ENCODE measurements at places on chromosomes 13 and 19.

DNA sequence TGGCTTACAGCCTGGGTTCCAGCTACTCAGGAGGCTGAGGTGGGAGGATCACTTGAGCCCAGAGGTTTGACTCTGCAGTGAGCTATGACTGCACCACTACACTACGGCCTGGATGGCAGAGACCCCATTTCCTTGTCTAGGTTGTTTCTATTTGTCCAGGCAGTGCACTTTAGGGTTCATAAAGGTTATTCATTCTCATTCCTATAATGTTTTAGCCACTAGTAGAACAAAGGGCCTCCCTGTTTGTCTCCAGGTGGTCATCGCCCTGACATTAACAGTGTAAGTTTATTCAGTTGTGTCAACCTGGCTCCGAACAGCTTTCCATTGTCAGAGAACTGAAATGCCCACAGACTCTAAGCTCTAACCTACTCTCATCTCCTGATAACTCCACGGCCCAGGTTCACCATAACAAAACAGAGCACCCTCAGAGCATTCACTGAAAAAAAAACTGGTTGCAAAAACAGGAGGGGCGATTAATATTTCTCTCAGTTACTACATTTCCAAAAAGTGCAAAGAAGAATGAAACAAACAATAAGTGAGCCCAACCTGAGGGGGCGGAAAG, 37.1 kb downstream of the SMAD9 start:
- DNase-seq: no peak

DNA sequence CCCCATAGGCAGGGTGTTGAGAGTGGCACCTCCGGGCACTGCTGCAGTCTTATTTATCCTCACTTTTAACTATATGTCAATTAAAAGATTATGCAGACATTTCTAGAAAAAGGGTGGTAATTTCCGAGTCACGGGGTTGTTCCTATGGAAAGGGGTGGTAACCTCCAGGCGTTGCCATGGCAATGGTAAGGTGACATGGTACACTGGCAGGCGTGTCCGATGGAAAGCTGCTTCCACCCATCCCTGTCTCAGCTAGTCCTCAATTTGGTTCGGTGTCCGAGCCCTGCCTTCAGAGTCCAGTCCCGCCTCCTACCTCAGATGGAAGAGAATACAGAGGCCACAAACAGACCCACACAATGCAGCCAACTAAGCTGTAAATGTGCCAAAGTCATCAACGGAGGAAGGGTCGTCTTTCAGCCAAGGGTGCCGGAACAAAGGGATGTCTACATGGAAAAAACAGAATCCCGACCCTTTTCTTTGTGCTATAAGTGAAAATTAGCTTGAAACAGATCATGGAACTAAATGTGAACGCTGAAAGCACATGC, 72.6 kb upstream of the C13orf46 start:
- no peak for DNase-seq

DNA sequence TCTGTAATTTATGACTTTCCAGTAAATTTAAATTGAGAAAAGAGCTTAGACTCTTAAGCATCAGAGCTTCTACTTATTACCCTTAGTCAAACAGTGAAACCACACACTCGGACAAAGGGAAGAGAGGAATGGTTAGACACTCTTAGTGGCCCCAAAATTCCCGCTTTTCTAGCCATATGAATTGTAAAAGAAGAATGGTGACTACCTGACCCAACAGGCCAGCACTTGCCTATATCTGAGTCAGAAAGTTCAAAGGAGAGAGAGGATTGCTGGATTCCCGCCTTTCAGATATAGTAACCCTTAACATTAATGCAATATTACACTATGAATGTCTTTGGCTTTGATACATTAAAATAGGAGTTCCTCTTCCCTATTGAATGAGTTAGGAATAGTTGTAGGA, 317.3 kb downstream of the PCDH17 start:
- DNase-seq: no peak

- no peak for DNase-seq
Measured at GRCh38 chr13:48733739-48734335, 80.1 kb downstream of the CYSLTR2 start.

DNA sequence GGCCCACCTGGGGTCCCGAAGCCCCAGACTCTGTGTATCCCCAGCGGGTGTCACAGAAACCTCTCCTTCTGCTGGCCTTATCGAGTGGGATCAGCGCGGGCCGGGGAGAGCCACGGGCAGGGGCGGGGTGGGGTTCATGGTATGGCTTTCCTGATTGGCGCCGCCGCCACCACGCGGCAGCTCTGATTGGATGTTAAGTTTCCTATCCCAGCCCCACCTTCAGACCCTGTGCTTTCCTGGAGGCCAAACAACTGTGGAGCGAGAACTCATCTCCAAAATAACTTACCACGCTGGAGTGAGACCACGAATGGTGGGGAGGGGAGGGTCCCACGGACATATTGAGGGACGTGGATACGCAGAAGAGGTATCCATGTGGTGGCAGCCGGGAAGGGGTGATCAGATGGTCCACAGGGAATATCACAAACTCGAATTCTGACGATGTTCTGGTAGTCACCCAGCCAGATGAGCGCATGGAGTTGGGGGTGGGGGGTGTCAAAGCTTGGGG, 1.0 kb upstream of the ICAM5 start:
- DNase-seq: no peak

DNA sequence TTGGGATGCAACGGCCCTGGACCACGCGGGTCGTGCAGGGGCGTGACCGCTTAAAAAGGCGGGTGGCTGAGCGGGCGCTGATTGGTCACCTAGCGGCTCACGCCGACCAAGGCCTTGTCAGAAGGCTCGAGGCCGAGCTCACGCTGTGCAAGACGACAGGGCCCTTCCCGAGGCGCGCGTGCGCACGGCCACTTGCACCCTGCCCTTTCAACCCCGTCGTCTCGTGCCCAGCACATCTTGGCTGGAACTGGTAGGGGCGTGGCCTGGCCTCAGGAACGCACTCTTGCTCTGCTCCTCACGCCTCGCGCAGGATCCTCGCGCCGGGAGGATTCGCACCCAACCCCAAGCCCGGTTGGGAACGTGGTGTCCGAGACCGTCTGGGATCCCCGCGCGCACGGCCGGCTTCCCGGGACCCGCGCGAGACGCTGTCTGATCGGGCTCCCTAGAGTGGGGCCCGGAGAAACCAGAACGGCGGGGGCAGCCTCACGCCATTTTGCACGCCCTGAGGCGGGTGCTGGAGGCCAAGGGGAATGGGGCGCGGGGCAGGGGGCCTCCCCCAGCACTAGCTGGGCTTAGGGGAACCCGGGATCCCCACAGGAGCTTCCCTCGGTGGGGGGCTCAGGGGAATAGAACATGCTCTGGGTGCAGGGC, at the start of gene MEIOSIN:
MEIOSIN (plus strand) TSS at position 280 of the 651 bp plus-strand sequence. CDS start 1,938 bp downstream, outside the sequence.
- DNase-seq: no peak

DNA sequence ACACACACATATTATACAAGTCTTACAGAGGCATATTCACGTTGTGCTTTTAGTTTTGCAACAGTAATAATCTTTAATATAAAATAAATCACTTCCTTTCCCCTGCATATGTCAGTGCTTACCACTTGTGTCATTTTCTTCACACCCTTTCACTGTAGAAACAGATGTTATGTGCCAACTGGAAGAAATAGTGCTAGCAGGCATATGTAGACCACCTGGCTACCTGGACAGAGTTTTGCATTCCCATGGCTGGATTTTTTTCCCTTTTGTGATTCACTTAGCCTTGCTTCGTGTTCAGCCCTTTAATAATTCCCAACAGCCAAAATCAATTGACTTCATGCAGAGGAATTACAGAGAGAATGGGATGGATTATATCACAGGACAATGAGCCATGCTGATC, 399.1 kb upstream of the SPRY2 start:
- DNase-seq: no peak

GRCh38 chr13:24127116-24127631, 33.3 kb upstream of the SPATA13 start:
- no peak for DNase-seq

DNA sequence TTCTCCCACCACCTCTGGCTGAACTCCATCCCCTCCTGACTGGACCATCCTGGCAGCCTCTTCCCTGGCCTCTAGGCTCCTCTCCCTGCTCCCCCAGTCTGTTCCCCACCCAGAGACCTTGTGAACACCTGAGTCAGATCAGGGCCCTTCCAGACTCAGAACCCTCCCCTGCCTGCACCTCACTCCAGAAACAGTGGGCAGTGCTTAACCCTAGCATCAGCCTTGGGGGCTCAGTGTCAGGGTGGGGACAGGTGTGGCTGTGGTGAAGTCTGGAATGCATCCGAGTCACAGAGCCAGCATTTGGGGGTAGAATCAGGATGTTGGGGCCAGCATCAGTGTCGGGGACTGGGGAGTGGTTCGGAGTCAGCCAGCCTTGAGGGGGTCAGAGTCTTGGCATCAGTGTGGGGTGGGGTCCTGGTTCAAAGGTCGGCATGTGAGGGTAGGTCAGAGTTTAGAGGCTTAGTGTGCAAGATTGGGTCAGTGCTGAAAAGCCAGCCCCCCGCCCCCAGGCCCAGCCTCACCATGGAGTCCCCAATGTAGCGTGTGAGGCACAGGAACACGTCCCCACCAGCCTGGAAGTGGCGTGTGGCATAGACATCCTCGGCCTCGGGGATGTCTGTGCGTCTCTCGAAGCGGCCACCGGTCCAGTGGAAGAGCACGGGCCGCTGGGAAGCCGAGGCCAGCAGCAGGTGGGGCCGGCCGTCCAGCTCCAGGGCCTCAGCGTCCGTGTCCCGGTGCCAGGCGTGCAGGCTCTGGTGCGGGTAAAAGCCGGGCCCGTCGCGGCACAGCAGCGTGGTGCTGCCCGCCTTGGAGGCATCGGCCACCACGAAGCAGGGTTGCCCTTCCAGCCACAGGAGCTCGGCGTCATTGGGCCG, 8.9 kb downstream of the LGI4 start:
- no peak for DNase-seq

GRCh38 chr13:67390462-67391086, 160.4 kb upstream of the PCDH9 start:
- no peak for DNase-seq

DNA sequence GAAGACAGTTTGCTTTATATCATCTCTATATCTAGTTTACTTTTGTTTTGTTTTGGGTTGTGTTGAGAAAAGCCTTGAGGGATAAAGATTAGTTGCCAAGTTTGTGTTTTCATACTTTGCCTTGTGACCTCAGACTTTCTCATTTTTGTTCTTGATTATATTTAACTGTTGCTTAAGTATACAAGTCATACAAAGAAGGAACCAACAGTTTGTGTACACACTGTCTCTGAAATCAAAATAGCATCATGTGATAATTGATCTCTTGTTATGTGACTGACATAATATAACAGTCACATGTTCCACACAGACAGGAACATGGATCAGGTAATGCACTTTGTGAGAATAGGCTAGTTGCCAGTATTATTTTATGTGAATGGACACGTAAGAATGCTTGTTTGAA, 70.8 kb downstream of the SHISA2 start:
- DNase-seq: no peak

DNA sequence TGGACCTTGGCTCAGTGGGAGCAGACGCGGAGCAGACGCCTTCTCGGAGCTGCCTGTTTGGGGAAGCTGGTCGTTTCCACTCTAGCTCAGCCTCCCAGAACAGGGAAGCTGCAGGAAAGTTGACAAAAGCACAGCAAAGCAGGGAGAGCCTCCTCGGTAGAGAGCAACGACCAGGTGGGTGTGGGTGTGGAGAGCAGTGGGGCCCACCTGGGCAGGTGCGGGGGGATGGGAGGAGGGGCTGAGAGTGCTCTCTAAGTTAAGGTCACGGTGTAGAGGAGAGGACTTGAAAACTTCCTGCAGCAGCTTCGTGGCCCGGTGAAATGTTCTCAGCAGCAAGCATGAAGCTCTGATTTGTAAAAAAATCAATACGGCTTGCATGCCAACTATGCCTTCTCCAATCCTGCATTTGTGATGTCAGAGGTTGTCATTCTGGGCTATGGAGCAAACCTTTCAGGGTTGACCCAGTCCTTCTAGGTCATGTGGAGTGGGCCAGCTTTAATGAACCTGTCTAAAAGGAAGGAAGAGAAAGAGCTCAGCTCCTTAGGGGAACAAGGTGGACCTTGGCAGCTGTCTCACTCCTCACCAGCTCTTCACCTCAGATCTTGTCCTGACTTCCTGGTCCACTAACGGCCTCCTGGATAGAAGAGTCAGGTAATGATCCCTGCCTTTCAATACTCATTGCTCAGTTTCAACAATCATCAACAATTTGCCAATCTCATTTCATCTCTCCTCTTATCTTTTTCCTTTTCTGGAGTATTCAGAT, 85.8 kb upstream of the UBL3 start:
- no peak for DNase-seq

GRCh38 chr19:2484178-2484937, 8.4 kb downstream of the GADD45B start:
- DNase-seq: no peak

DNA sequence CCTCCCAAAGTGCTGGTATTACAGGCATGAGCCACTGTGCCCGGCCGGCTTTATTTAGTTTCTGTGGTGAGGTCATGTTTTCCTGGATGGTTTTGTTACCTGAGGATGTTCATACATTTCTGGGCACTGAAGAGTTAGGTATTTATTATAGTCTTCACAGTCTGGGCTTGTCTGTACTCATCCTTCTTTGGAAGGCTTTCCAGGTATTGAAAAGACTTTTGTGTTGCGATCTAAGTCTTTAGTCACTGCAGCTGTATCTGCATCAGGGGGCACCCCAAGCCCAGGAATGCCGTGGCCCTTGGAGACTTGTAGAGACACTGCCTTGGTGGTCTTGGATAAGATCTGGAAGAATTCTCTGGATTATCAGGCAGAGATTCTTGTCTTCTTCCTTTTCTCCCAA, 12.8 kb downstream of the BLOC1S3 start:
- DNase-seq: no peak

DNA sequence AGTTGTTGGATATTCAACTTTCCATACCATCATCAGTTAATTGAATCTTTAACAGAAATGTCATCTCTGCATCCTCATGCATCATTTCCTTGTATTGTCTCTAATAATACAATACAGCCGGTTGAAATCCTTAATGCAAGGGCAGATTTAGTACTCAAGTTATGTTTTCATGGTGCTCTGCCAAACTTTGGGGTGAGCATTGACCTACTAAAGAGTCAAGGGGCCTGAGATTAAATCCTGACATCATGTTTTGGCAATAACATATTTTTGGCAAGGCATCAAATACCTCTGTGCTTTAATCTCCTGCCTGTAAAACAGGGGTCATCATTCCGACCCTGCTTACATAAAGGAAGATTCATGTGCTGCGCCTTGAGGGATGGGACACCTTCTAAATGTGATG, 42.7 kb upstream of the ABCC4 start:
- DNase-seq: no peak
